ENCODE measurements at places on chromosomes 2 and 18.

DNA sequence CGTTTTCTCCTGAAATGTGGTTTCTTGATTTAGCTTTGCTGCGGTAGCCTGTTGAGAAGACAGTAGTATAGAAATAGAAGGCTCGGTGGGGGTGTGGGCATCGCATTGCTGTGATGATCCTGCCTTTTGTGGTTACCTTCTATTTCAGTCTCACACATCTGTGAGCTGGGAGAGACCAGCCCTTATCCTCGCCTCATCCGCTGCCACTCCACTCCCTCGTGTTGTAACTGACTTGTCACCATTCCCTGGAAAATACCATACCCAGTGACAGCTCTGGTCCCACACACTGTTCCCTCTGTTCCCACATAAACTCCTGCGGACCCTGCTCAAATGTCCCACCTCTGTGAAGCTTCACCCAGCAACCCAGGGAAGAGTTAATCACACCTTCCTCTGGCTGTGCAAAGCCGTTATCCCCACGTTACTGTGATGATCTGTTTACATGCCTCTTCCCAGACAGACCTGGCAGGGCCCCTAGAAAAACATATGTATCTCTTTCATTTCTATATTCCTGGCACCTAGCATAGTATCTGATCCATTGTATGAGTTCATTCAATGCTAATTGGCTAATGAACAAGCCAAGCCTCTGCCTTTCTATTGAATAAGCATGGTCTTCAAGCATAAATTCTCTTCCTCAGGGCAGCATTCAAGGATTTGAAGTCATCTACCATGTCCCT is 114.6 kb downstream of the MAPK4 start:
- DNase-seq, result no peak

DNA sequence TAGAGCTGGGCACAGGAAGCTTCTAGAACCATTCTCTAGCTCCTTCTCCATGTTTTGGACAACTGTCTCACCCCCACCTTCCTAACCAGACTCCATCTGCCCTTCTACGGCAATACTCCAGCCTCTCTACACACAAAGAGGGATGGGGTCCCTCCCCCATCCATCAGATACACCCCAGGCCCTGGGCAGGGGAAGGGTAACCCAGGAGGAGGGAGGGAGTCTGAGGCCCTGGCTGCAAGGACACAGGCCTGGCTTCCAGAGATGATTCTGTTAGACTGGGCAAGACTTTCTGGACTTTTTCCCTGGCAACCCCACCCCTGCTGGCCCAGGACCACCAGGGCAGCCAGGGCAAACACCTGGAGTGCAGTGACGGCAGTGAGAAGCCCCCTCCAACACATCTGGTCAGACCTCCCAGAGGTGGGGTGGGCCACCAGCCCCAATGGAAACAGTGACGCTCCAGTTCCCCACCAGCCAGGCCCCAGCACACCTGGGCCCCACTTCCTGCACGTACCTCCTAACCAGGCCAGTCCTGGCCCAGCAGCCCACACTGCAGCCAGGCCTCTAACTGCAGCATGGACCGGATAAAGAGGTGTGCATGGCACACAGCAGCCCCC is 6.5 kb downstream of the CYP26B1 start:
- DNase-seq, result no peak

DNA sequence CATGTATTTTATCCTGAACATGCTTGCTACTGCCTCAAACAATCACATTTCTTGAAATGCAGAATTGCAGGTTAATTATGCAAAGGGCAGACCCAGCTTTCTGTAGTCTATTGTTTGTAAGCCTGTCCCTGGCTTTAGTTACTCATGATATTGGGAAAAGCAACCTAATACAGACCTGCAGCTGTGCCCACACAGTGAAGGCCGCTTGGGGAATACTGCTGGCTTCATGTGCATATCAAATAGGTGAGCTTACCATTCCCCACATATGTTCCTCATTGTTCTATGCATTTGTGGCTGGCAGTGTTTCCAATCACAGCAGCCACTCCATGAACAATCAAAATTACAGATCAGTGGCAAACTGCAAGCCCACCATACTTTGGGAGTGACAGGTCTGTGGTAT is 186.3 kb downstream of the TMEM163 start:
- DNase-seq, result no peak

GRCh38 chr2:222722327-222722946 is 51.0 kb downstream of the MOGAT1 start:
- DNase-seq, result no peak

GRCh38 chr18:22275706-22276333 is 106.4 kb downstream of the GATA6 start:
- no peak for DNase-seq

DNA sequence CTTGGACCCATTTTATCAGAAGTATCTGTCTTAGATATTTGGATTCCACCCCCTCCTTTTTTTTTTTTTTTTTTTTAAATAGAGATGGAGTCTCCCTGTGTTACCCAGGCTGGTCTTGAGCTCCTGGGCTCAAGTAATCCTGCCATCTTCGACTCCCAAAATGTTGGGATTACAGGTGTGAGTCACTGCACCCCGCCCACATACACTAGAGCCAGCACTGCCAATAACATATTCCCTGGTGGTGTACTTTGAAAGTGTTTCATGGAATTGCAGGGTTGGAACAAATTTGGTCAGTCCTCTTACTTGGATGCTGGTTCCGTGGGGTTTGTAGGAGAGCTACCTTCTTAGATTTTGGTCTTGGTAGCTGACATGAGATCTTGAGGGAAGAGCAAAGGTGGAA is 15.0 kb downstream of the PDCL3 start:
- no peak for DNase-seq

Measured in neural progenitor cell (in vitro differentiated cells).